CD4-positive, alpha-beta T cell treated with Interleukin-6 at 100 ng/mL for 8 hours (primary cell): ENCODE measurements at places on chromosomes 1 and 21.

GRCh38 chr1:194225821-194226220, 1039.4 kb upstream of the B3GALT2 start:
- peak; percentile 12 for DNase-seq

GRCh38 chr1:231522931-231523642, 5.4 kb upstream of the TSNAX start:
- no peak for DNase-seq

DNA sequence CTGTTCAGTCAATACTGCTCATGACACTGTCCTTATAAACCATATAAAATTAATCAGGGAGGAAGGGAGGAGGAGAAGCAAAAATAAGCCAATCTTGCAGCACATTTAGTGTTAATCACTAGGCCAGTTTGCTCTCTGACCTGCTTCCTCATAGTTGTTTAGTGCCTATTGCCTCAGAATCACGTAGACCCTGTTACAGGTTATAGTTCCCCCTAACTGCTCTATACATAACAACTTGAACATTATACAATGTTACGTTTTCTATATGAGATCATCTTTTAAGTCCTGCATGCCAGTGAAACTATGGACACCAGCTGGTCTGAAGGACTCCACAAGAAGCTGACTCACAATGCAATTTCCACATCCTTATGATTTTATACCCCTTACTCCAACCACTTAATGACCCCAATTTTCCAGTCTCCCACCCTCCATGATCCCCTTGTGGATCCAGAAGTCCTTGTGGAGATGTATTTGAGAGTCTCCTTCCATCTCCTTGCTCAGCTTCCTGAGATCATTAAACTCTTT, 34.9 kb upstream of the TACSTD2 start:
- no peak for DNase-seq

DNA sequence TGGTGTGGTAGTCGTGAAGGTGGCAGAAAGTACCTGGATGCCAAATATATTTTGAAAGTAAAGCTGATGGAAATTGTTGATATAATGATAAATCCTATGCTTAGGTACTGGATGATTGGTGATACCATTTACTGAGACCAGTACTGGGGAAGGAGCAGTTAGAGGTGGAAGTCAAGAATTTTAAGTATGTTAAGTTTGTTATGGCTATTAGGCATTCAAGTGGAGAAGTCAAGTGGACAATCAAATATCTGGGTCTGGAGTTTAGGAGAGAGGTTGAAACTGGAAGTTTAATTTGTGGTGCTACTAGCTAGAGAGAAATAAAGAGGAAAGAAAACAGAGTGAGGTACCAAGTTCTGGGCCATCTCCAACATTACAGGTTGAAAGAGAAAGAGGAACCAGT, 89.1 kb downstream of the ATF6 start:
- DNase-seq = no peak

DNA sequence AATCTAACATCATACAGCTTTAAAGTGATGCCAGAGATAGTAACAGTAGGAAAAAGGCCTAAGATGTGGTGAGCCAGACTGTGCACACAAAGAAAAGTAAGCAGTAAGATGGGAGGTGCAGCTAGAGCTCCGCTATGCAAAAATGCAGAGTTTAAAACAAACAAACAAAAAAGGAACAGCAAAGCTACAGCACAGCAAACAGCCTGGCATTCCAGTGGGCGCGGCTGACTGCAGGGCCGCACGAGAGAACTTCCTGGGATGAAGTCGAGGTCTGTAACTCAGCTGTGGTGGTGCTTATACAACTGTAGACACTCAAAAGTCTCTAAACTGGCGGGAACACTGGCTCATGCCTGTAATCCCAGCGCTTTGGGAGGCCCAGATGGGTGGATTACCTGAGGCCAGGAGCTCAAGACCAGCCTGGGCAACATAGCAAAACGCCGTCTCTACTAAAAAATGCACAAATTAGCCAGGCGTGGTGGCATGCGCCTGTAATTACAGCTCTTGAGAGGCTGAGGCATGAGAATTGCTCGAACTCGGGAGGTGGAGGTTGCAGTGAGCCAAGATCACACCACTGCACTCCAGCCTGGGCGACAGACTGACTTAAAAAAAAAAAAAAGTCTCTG, 30.1 kb downstream of the PRDM15 start:
- no peak for DNase-seq

DNA sequence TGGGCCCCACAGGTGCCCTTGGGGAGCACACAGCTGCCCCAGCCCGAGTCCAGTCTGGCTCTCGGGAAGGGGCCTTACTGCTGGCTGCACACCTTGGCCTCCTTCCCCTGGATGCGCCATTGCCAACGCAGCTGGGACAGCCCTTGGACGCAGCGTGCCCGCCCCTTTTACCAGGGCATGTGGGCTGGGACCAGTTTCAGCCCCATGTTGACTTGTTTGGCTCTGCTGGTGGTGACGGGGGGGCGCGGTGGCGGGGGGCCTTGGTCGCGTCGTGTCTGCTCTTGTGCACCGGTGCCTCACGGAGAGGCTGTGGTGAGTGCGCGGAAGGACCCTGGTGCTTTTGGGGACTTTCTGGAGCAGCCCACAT, 19.6 kb downstream of the SKI start:
- no peak for DNase-seq

DNA sequence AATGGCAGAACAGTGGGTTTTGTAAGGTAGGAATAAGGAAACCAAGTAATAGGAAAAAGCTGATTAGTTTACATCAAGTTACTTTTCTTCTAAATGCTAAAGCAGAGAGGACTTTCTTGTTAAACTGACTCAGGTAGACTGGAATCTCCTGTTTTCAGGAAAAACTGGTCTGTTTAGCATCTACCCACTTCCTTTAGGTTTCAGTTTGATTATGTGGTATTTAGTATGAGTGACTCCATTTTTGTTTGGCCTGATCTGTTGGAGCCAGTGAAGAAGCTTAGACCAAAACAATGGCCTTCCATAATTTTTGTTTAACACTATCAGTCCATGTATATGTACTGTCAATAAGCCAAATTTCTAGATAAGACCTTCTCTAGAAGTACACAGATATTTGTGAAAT, 88.4 kb downstream of the EPB41 start:
- DNase-seq = no peak

- no peak for DNase-seq
Measured at GRCh38 chr1:183922197-183922596, 115.3 kb downstream of the COLGALT2 start.

GRCh38 chr21:38679534-38679933, 126.2 kb upstream of the ETS2 start:
- DNase-seq = no peak

- DNase-seq = peak; percentile 51
Measured at GRCh38 chr1:192538407-192539296, 36.9 kb upstream of the RGS1 start.

GRCh38 chr1:214216779-214217178, 64.2 kb upstream of the SMYD2 start:
- DNase-seq = no peak
